Muscle of leg (tissue), 16 donors: ENCODE measurements at places on chromosomes 2 and 18.

- DNase-seq, result no peak
- H3K36me3 ChIP-seq, result no peaks in the 10 kb centered on the region
- H3K4me1 ChIP-seq, result peaks cover 6% of the 10 kb centered on the region
- no peaks in the 10 kb centered on the region for H3K27me3 ChIP-seq
- no peak overlapping the region for H3K27ac ChIP-seq
Measured at GRCh38 chr2:172373766-172374165, 53.6 kb upstream of the ITGA6 start.

- DNase-seq, result peak; percentile 1
- H3K36me3 ChIP-seq, result no peaks in the 10 kb centered on the region
- no peaks in the 10 kb centered on the region for H3K4me1 ChIP-seq
- H3K27me3 ChIP-seq, result no peaks in the 10 kb centered on the region
- H3K27ac ChIP-seq, result no peak overlapping the region
Measured at GRCh38 chr2:40668425-40668824, 216.5 kb upstream of the SLC8A1 start.

DNA sequence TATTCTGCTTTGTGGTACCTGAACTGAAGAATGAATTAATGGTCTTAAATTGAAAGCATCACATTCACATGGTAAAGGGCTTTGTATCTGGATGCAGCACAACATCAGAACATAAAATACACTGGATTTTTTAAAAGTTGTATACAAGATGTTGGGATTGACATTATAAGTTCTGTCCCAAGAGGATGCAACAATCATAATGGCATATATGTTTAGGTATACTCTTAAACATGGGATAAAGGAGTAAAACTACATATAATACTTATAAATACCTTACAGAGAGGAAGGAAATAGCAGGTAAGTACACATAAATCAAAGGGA is 171.9 kb downstream of the THADA start:
- H3K27me3 ChIP-seq, result no peaks in the 10 kb centered on the region
- H3K27ac ChIP-seq, result no peak overlapping the region
- H3K4me1 ChIP-seq, result no peaks in the 10 kb centered on the region
- no peaks in the 10 kb centered on the region for H3K36me3 ChIP-seq
- no peak overlapping the region for H3K4me3 ChIP-seq

- H3K27me3 ChIP-seq, result no peaks in the 10 kb centered on the region
- H3K4me3 ChIP-seq, result no peak overlapping the region
- H3K36me3 ChIP-seq, result no peaks in the 10 kb centered on the region
- no peak overlapping the region for H3K27ac ChIP-seq
- no peaks in the 10 kb centered on the region for H3K4me1 ChIP-seq
Measured at GRCh38 chr18:64974391-64975125, 776.3 kb upstream of the CDH7 start.

DNA sequence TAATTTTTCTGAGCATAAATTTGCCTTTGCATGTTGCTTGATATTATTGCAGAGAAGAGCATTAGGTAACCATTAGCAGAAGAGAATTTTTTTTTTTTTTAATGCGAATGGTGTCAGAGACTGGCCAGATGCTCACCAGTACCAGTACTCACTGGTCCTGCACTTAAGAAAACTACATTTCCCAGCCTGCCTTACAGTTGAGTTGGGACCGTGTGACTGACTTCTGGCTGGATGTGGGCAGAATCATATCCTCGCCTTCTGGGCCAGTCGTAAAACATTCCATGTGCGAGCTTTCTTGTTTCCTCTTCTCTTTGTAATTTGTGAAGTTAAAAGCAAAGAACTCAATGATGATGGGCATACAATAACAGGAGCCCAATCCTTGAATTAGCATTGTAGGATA is 132.4 kb downstream of the LRRC30 start:
- DNase-seq, result no peak
- H3K4me1 ChIP-seq, result peaks cover 4% of the 10 kb centered on the region
- H3K27me3 ChIP-seq, result no peaks in the 10 kb centered on the region
- H3K27ac ChIP-seq, result no peak overlapping the region

GRCh38 chr18:59265974-59266369 is 7.3 kb downstream of the RAX start:
- H3K4me3 ChIP-seq, result no peak overlapping the region
- H3K27me3 ChIP-seq, result peaks cover 77% of the 10 kb centered on the region
- H3K4me1 ChIP-seq, result peaks cover 14% of the 10 kb centered on the region
- no peak for DNase-seq

DNA sequence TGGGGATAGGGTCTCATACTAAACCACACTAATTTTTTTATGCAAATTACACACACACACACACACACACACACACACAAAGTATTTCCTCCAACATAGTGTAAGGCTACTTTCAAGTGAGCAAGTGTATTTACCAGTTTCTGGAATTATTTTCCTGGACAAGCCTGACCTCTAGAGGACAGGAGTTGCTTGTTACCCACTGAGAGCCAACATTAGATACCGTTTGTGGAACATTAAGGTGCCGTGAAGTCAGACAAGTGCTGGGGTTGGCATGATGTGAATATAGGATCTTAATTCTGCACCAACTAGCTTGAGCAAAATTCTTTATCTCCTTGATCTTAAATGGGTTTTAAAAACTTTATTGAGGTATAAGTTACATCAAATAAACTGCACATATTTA is 39.3 kb upstream of the SERPINB2 start:
- peak; percentile 60 for DNase-seq
- no peak overlapping the region for H3K27ac ChIP-seq

DNA sequence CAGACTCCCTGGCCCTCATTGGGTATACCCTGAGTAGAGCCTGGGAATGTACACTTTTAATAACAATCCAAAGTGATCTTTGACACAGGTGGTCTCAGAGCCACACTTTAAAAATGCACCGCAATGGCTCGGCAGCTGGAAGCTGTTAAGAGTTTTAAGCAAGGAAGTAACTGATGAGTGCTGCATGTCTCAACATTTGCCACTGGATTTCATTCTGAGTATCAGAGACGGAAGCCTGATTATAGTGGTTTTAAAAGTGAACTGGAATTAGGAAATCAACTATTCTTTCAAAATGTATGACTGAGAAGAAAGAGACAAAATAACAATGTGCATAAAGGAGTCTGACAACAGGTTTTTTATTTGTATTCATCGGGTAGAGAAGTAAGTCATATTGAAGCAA is 7.5 kb downstream of the MBOAT2 start:
- no peaks in the 10 kb centered on the region for H3K36me3 ChIP-seq
- DNase-seq, result no peak
- H3K4me1 ChIP-seq, result peaks cover 5% of the 10 kb centered on the region
- no peak overlapping the region for H3K4me3 ChIP-seq

DNA sequence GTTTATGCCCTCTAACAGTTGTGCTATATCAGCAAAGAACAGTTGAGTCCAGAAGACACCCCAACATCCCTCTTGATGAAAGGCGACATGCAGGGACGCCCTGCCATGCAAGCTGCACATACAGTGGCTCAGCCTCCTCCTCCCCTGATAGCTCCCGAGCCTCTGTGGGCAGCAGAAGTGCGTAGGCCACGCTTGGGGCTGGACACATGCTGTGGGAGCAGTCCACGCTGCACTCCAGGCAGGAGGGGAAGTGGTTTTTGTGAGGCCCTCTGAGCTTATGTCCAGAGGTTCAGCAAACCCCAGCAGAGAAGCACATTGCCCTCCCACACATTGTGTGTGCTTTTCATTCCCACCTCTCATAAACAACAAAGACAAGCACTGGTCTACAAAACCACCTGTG is 162.1 kb downstream of the SEPTIN10 start:
- DNase-seq, result no peak
- no peaks in the 10 kb centered on the region for H3K27me3 ChIP-seq
- no peaks in the 10 kb centered on the region for H3K36me3 ChIP-seq
- H3K4me3 ChIP-seq, result no peak overlapping the region
- no peak overlapping the region for H3K27ac ChIP-seq

DNA sequence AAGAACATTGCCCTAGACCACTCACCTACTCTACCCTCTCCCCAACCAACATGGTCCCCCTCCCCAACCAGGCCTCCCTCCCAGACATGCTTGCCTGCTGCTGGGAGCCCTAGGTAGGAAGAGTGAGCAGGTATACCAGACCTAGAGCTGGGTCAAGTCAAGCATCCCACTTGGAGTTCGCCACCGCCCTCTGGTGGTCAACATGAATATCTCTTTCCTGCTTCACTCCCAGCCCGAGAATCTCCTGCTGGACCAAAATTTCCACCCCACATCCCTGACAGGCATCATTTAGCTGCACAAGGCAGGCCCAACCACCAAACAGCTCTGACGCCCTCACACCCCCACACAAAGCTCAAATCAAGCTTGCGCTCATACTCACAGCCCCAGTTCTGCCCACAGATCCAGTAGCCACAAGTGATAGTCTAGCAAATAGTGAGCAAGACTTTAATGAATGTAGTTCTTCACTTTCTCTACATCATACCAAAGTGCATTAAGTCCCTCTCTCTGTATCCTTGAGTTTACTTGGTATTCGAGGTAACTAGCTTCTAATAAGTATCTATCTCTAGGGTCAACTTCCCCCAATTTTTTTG is 116.0 kb downstream of the TNS1 start:
- H3K36me3 ChIP-seq, result peaks cover 80% of the 10 kb centered on the region
- no peak overlapping the region for H3K4me3 ChIP-seq

DNA sequence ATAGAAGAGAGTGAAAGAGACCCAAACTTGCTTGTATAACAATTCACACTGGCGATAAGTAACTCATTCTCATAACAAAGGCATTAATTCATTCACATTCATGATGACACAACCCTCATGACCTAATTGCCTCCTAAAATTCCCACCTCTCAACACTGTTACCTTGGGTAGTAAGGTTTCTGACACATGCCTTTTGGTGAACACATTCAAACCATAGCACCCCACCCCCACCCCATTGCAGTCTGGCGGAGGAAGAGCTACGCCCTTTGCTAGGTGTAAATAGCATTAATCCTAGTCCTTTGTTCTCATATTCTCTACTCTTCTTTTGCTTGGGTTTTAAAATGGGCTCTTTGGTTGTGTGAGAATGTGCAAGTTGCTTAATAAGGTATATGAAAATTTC is 361.5 kb downstream of the DSEL start:
- H3K27ac ChIP-seq, result no peak overlapping the region
- H3K36me3 ChIP-seq, result no peaks in the 10 kb centered on the region
- no peak overlapping the region for H3K4me3 ChIP-seq
- H3K27me3 ChIP-seq, result no peaks in the 10 kb centered on the region
- no peaks in the 10 kb centered on the region for H3K4me1 ChIP-seq

- peak overlapping the region; percentile 86 for H3K27ac ChIP-seq
- no peaks in the 10 kb centered on the region for H3K27me3 ChIP-seq
- no peaks in the 10 kb centered on the region for H3K4me1 ChIP-seq
- H3K36me3 ChIP-seq, result no peaks in the 10 kb centered on the region
- peak overlapping the region; percentile 64 for H3K4me3 ChIP-seq
Measured at GRCh38 chr2:213152065-213152794, 818 bp upstream of the IKZF2 start.

GRCh38 chr18:27996801-27997272 is 180.1 kb downstream of the CDH2 start:
- H3K27ac ChIP-seq, result no peak overlapping the region
- no peaks in the 10 kb centered on the region for H3K36me3 ChIP-seq
- no peaks in the 10 kb centered on the region for H3K27me3 ChIP-seq
- H3K4me1 ChIP-seq, result no peaks in the 10 kb centered on the region
- H3K4me3 ChIP-seq, result no peak overlapping the region

- peaks cover 10% of the 10 kb centered on the region for H3K4me1 ChIP-seq
- H3K27ac ChIP-seq, result peak overlapping the region; percentile 90
- H3K27me3 ChIP-seq, result no peaks in the 10 kb centered on the region
- H3K36me3 ChIP-seq, result peaks cover 3% of the 10 kb centered on the region
- DNase-seq, result no peak
Measured at GRCh38 chr2:30145826-30146336, 926 bp upstream of the YPEL5 start.

DNA sequence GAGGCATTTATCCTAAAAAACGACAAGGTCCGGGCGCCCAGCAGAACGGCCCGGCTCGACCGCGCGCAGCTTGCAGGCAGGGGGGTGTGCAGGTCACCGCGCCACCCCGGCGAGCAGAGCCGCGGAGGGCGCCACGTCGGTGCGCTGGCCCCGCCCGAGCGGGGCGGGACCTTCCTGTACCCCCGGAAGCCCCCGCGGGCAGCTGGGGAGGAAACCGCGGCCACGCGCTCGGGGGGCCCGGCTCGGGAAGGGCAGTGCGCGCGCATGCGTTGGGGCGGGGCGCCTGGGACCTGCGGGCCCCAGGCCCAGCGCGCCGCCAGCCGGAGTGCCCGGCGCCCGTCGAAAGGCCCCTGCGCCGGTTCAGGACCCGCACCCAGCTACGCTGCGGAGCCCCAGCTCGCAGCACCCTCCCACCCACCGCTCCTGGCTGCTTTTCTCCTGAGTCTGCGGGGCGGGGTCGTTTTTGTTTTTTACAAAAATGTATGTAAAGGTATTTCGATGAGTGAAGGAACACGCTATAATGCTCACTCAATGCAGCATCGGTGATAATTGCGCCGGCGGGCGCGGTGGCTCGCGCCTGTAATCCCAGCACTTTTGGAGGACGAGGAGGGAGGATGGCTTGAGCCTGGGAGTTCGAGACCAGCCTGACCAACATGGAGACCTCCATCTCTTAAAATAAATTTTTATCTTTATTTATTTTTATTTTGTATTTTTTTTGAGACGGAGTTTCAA is 47.7 kb upstream of the POMC start:
- H3K36me3 ChIP-seq, result no peaks in the 10 kb centered on the region
- DNase-seq, result peak; percentile 95
- H3K4me3 ChIP-seq, result peak overlapping the region; percentile 67
- H3K4me1 ChIP-seq, result no peaks in the 10 kb centered on the region
- peak overlapping the region; percentile 92 for H3K27ac ChIP-seq

DNA sequence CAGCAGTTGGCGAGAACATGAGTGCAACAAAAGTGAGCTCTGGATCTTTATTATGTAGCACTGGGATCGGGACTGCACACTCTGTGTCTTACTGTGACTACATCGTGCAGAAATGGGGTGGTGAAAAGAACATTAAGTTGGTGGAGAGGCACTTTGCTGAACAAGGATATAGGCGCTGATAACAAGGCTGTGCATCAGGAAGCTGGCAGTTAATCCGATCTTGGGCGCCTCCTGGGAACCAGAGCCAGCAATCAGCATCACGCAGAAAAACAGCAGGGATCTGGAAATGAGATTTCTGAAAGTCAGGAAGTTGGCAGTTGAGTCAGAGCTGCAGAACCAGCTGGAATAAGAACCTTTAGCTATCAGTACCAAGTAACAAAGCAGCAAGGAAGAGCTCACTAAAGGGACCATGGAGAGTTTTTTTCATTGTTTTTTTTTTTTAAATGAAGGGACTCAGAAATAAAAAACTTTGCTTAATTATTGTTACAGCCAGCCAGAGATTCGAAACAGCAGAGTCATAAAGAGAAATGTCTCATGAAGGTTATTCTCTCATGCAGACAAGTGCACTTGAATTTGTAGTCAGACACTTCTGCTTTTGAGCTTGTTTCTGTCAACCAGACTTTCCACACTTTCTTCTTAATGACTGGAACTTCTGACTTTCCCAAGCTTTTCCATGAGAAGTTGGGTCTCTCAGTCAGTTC is 22.8 kb upstream of the MYO3B start:
- H3K27ac ChIP-seq, result no peak overlapping the region
- peak; percentile 22 for DNase-seq
- peaks cover 4% of the 10 kb centered on the region for H3K4me1 ChIP-seq
- H3K36me3 ChIP-seq, result no peaks in the 10 kb centered on the region
- no peak overlapping the region for H3K4me3 ChIP-seq
- H3K27me3 ChIP-seq, result no peaks in the 10 kb centered on the region
